ENCODE measurements at places on chromosomes 2 and 18.

GRCh38 chr2:12424219-12424618, 292.5 kb upstream of the TRIB2 start:
- no peak for DNase-seq

- no peak for DNase-seq
Measured at GRCh38 chr2:82062463-82062862, 1757.9 kb upstream of the LRRTM1 start.

DNA sequence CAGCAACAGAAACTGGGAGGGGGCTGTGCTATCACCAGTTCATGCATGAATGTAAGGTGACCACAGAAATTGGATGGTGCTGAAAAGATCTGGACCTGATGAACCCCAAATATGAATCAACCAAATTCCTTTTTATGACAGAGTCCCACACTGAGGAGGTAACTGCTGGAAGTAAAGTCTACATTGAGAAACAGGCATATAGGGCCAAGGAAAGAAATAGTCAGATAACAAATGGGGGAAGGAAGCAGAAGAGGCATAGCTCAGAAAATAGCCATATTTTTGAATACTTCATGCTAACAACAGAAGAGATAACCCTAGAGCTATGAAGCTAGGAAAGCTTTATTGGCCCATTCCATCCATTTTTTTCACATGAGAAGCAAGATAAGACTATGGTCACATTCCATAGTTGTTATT, 25.8 kb downstream of the ZC3H6 start:
- DNase-seq: no peak

DNA sequence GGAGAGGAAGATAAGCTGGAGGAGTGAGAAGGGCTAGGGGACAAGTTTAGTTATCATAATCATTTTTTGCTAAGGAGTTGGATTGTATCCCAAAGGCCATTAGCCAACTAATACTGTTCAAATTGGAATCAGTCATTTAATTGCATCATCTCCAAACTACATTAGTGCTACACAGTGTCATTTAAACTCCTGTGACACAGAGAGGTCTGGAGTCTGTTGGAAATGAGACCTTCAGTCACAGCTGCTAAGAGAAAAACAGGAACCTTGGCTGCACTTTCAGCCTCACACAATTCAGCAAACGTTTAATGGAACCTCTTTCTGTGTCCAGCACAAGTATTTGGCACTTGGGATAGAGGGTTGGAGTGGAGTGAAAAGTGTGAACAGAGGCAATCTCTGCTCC, 175.5 kb upstream of the MGAT5 start:
- no peak for DNase-seq

- no peak for DNase-seq
Measured at GRCh38 chr2:133424876-133425275, 143.4 kb downstream of the NCKAP5 start.

DNA sequence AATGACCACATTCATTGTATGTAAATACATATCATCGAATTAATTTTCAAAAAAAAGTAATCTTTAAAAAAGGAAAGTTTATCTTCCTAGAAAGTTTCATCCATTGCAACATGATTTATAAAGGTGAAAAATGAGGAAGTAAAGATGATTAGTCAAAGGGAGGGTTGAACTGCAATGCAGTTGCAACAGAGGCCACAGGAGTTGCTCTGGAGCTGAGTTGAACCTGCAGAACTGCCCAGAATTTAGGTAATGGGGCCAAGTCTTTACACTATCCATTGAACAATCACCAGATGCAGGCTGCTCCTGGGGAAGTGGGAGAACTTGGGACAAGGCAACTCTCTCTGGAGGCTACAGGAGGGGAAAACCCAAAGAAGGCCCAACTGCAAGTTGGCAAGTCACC, 390.7 kb downstream of the METTL4 start:
- no peak for DNase-seq

DNA sequence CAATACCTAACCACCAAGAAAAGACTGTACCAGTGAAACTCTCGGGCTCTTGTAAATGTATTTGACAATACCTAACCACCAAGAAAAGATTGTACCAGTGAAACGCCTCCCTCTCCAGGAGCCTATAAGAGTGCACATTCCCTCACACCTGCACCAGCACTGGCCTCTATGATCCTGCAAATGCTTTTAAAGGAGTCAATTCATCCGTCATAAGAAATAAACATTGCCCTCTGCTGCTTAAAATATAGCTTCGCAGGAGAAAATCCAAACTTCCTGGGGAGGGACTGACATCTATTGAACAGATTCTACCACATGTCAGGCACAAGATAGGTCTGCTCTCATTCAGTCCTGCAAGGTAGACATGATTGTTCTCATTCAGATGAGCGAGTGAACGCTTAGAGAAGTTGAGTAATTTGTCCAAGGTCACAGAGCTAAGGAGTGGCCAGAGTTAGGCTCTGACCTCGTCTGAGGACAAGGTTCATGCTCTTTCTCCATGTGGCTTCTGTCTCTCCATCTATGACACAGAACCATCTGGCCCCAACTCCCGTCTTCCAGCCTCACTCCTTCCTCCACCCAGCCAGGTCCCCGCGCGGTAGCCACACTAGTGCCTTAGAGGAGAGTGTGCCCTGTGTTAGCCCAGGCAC, 38.7 kb downstream of the MCFD2 start:
- no peak for DNase-seq

GRCh38 chr2:165193178-165193777, 10.6 kb downstream of the SCN3A start:
- DNase-seq: no peak

DNA sequence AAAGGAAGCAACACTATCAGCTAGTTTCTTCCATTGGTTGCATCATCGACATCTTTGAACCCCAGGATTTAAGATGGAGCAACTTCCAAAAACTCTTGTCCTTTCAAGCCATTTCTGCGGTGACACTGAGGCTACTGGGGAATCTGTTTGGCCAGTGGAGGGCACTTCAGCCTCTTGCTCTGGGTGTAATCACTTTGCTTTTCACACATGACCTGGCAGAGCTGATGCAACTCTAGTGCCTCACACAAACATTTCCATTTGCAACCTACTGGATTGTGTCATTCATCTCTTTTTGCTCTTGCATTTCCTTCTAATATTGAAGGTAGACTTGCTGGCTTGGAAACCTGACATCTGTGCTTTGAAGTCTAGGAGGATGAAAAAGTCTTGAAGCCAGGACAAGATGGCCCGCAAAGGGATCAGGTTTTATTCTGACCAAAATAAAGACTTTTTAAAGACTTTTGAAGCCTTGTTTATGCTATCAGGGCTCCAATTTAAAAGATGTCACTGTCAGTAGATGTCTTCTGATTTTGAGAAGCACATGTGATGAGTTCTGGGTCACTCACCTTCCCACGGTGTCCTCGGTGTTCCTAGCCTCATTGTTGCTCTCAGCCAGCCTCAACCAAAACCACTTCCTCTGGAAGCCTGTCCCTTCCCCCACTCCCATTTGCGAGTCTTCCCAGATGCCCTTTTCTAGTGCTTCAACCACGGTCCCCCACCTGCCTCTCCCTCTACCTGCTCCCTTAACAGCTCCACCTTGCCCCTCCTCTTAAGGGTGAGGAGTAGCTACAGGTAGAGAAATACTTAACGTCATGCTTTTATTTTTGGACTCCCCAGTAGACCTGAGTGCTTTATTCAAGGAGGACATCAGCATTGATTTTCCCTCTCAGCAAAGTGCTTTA, 69.7 kb upstream of the KCNE4 start:
- no peak for DNase-seq

- peak; percentile 9 for DNase-seq
Measured at GRCh38 chr2:206084439-206084869, 1.5 kb downstream of the INO80D start.

- DNase-seq: no peak
Measured at GRCh38 chr2:2641541-2642410, 310.7 kb upstream of the MYT1L start.

- peak; percentile 53 for DNase-seq
Measured at GRCh38 chr2:9739531-9739964, 103.7 kb upstream of the TAF1B start.

DNA sequence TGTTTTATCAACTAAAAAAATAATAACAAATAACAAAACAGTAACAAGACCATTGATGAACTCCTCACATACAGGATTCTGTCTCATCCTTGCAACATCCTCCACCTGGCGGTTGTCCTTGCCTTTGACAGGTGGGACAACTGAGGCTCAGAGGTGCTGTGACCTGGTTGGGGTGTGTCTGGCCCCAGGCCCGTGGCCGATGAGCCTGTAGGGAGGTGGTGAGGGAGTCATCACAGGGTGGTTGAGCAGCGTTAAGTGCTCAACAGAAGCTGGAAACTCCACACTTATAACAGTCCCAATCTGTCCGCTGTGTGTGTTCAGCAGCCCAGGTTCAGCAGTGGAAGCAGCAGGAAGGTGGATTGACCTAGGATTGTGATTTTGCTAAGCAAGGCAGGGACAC, 131.6 kb upstream of the RAB12 start:
- DNase-seq: no peak

GRCh38 chr2:9673914-9674481, 43.2 kb upstream of the YWHAQ start:
- no peak for DNase-seq

DNA sequence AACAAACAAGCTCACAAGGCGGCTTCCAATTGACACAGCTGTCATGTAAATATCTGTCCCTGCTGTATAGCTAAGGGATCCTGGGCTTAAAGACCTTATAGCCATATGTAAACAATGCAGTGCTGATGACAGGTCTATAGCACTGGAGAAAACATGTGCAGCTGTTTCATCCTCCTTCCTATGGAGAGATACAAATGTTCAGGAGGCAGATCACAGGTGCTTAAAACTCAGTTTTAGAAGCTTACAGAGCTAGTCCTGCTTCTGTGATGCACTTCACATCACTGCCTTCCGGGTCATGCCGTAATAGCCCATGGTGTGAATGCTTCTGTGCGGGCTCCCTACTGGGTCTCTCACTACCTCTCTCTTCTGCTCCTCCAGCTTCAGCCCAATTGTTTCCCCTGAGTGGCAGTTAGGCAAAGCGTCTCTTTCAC, 262.4 kb upstream of the CHST9 start:
- no peak for DNase-seq

DNA sequence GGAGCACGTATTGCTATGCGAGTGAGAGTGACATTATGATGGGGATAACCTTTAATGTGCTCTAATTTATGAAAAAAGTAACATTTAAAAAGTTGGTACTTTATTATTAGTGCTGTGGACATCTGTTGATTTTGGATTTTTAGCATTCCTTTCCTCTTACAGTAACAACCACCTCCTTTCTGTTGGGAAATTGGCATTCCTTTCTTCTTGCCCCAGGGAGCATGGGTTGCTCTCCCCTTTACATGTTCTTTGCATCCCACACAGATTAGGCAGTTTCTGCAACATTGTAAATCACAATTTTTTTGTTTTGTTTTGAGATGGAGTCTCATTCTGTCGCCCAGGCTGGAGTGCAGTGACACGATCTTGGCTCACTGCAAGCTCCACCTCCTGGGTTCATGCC, 300.2 kb downstream of the LPIN1 start:
- no peak for DNase-seq

GRCh38 chr2:20398956-20399567, 47.8 kb upstream of the RHOB start:
- DNase-seq: no peak

GRCh38 chr2:231911381-231911780, 14.8 kb downstream of the NPPC start:
- no peak for DNase-seq

GRCh38 chr18:59649591-59649990, 47.6 kb downstream of the CCBE1 start:
- no peak for DNase-seq

GRCh38 chr2:172888714-172889669, 153.3 kb downstream of the RAPGEF4 start:
- DNase-seq: no peak

DNA sequence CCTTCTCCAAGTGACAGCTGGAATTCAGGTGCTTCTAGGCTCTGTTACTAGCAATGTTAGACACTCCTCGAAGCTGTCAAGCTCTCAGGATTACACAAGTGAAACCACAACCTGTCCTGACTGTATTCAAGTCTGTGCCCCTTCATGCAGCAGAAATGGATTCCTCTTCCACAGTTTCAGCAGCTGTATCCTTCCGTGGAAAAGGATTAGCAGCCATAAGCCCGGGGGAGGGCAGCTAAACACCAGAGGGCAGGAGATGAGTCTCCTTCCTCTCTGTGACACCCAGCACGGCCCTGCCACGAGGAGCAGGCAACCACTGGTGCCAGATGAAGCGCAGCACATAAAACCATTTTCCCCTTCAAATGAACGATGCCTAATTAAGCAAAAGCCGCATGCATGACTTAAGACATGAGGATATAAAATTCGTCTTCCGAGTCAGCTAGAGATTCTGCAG, 1.2 kb downstream of the ST3GAL5 start:
- peak; percentile 45 for DNase-seq

DNA sequence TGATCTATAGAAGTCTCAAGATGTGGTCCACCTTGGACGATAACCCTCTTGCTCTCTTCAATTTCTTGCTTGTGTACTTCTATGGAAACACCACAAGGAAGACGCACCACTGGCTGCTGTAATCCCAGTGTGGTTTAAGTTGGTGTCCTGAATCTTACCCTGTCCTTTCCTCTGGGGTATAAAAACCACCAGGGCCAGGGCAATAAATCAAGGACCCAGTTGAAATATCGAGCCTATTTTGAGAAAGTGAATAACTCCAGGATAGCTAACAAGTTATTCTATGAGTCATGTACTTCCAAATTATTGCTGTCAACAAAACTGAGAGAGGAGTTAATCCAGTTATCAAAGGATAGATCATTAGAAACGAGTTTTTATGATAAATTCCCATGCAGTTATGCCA, 137.0 kb downstream of the RND3 start:
- no peak for DNase-seq

GRCh38 chr2:233761040-233761769, 1.1 kb downstream of the UGT1A1 start:
- no peak for DNase-seq

DNA sequence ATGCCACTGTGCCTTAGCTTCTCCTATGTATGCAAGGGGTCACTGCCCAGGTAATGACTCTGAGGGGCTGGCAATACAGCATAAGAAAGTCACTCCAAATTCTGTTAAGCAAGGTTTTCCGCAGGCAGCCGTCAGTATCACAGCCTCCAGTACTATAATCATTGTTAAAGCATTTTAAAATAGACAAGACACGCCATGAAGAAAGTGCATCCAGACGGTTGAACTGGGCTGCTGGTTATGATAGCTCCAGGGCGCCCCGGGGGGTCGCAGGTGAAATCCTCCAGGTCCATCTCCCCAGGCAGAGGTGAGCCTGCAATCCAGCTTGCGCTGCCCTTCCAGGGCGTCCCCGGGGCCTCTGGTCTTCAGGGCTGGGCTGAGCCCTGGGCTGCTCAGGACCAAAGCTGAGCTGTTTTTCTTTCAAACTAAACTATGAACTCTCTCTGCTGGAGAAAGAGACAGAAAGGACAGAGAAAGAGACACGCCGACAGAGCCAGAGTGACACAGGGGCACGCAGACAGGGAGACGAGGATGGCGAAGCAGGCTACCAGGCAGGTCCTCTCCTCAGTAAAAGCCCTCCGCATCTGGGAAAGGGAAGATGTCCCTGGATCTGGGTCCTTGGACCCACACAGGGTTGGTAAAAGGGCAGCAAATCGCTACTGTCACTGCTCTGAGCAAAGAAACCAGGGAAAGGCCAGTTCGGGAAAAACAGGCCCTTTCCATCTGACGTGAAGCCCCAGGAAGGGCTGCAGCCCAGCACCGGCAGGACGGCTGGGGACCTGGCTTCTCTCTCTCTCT, 2.1 kb upstream of the TWIST2 start:
- no peak for DNase-seq

GRCh38 chr18:27413495-27414401, 228.6 kb upstream of the CHST9 start:
- no peak for DNase-seq

- DNase-seq: no peak
Measured at GRCh38 chr2:56510610-56511009, 326.8 kb downstream of the CCDC85A start.

- DNase-seq: no peak
Measured at GRCh38 chr2:240078631-240079030, 25.3 kb upstream of the OR6B3 start.

GRCh38 chr2:208183526-208183925, 6.3 kb downstream of the C2orf80 start:
- no peak for DNase-seq
